ENCODE measurements at places on chromosomes 16 and 17. TPM values are rescaled to one million over a fixed set of nuclear protein-coding genes. Genes with fewer than 3 reads are reported as not detected.

RHBDL3 gene
- total RNA-seq: not detected

CLEC19A gene
- total RNA-seq: not detected

NOTUM gene
- 1.2 TPM for total RNA-seq

IGFALS gene
- 91.3 TPM for total RNA-seq

ACBD4 gene
- 53.5 TPM for total RNA-seq

TRIM47 gene
- total RNA-seq: 18.0 TPM

GFAP gene
- total RNA-seq: 0.25 TPM

CD300LB gene
- 0.07 TPM for total RNA-seq

CCDC40 gene
- total RNA-seq: 1.7 TPM

ASPA gene
- total RNA-seq: 6.0 TPM

MSLN gene
- not detected for total RNA-seq

SEPTIN1 gene
- total RNA-seq: 0.12 TPM

GINS2 gene
- 4.7 TPM for total RNA-seq

DPEP3 gene
- total RNA-seq: not detected

Data from right lobe of liver (tissue), 6 donors.